ENCODE measurements at places on chromosomes 16 and 17.
A peak's percentile ranks its signal among the peaks of the same experiment; 100 is the strongest.

GRCh38 chr17:82848022-82848592 lies 8.3 kb upstream of the ZNF750 start:
- peak; percentile 38 for DNase-seq

GRCh38 chr16:67969254-67970039 lies 1.0 kb upstream of the SLC12A4 start:
- DNase-seq = no peak

GRCh38 chr17:57092171-57092570 lies 7.1 kb downstream of the AKAP1 start:
- DNase-seq = no peak

DNA sequence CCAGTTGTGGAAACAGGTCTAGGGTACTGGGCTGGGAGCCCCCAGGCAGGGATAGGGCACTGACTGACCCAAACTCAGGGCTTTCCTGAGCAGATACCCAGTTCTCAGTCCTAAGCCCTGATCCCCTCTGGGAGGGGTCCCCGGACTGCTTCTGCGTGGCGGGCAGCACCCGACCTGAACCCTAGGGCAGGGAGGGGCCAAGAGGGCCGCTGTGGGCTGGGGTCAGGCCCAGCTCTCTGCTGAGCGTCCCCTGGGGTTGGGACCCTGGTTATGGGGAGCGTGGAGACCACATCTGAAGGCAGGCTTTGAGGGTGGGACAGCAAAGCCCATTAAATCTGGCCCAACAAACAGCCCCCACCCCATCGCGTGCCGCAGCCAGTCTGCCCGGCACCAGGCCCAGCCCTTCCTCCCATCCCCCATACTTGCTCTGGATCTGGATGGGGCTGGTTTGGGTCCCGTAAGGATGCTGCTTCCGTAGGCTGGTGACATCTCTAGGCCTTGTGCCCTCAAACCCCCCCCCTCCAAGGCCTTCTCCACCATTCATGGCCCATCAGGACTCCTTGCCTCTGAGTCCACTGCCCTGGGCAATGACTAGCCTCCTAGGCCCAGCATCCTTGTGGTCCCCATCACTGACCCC lies 691 bp upstream of the FAM83G start:
- DNase-seq = no peak

DNA sequence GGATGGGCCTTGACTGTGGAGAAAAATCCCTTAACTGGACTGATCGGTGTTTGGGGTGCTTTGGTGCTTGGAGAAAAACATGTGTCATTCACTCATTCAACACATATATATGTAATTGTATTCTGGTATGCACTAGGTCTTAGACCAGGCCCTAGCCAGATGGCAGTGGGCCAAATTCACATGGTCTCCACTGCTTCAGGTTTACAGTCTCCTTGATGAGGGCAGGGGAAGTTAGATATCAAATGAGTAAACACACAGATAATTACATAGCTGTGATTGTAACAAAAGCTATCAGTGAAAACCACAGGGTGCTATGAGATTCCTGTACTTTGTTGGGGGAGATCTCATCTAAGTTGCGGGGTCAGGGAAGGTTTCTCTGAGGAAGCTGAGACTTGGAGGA lies 78.8 kb downstream of the WWP2 start:
- no peak for DNase-seq

DNA sequence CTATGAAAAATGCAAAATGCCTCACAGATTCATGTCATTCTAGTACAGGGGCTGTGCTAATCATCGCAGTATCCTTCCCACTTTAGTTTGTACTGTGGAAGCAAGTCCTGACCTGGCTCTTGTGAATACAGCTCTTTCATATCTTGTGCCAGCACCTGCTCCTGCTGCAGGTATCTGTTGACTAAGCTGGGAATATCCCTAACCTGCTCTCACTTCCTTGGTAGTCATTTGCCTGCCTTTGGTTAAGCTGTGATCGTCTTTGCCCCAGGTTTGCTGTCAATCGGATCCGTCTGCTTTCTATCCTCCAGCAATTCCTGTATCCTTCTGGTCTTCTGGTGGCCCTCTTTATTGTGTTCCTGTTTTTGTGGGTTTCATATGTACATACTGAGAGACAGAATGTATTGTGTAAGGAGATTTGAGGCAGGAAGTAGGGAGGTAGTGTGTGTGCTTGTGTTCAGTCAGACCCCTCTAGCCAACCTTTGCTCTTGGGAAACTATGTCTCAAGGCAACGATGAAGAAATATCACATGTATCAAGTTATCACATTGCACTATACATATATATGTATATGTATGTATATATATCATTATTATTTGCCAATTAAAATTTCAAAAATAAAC lies 7.7 kb upstream of the GINS3 start:
- DNase-seq = no peak

- DNase-seq = no peak
Measured at GRCh38 chr17:61601297-61601696, 10.3 kb upstream of the NACA2 start.

GRCh38 chr17:55549140-55549539 lies 37.9 kb upstream of the SMIM36 start:
- DNase-seq = no peak

GRCh38 chr16:2437032-2437790 lies 8.0 kb downstream of the CCNF start:
- DNase-seq = no peak

DNA sequence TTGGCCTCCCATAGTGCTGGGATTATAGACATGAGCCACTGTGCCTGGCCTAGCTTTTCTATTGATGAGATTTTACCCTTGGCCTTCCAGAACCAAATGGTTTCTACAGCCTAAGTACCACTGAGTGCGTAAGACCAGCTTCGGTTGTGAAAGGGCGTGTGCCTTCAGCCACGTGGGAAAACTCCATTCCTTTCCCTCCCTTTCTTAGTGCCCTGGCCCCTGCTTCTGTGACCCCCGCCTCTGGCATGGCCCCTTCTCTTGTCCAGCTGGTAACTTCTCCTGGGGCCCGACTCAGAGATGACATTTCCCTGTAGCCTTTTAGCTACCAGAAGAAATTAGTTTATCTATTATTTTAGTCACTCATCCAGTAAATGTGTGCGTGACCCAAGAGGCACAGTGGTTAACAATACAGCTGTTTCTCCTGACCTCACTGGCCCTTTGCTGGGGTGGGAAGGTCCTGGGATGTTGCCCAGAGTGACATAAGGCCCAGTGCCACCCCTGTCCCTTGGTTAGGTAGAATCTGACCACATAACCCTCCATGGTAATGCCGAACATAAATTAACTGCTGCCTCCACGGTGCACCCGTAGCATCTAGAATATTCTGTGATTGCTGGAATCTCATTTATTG lies 97.3 kb downstream of the PLCG2 start:
- DNase-seq = no peak

- DNase-seq = no peak
Measured at GRCh38 chr16:68288252-68288650, 22.5 kb downstream of the SLC7A6OS start.

GRCh38 chr17:74151551-74152315 lies 51.7 kb upstream of the RPL38 start:
- DNase-seq = no peak

GRCh38 chr17:59757470-59757869 lies 50.0 kb downstream of the VMP1 start:
- no peak for DNase-seq

DNA sequence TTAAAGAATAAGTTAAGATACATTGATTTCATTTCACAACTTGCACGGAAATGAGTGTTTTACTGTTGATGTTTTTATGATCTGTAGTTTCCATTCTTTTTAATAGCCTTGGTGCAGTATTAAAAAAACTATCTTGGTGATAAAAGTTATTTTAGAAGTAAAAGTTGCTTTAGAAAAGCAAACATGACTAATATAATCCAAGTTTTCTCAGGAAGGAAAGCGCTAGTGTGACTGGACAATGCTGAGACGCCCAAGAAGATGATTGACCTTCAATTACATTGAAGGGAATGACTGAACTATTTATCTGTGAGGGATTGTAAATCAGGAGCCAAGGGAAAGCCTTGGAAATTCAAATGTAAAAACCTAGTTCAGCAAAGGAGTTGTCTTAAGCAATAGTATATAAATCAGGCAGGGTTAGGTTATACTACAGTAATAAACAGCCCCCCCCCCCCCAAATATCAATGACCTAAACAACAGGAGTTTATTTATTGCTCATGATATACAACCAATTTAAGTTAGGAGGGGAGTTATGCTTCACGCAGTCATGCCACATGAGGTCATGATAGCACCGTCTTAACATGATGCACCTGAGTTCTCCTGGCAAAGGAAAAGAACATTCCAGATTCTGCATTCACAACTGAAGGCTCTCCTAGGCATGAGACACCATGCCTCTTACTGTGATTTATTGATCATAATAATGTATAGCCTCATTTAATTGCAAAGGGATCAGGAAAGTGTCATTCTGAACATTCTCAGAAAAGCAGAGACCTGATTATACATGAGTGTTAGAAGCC lies 443.8 kb downstream of the CDH13 start:
- no peak for DNase-seq

DNA sequence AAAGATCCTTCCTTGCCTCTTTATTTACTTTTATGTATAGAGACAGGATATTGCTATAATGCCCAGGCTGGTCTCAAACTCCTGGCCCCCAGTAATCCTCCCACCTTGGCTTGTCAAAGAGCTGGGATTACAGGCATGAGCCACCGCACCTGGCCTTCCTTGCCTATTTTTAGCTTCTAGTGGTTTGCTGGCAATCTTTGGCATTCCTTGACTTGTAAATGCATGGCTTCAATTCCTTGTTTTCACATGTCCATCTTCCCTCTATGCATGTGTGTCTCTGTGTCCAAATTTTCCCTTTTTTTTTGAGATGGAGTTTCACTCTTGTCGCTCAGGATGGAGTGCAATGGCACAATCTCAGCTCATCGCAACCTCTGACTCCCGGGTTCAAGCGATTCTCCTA lies 22.5 kb downstream of the HEXIM2 start:
- no peak for DNase-seq

DNA sequence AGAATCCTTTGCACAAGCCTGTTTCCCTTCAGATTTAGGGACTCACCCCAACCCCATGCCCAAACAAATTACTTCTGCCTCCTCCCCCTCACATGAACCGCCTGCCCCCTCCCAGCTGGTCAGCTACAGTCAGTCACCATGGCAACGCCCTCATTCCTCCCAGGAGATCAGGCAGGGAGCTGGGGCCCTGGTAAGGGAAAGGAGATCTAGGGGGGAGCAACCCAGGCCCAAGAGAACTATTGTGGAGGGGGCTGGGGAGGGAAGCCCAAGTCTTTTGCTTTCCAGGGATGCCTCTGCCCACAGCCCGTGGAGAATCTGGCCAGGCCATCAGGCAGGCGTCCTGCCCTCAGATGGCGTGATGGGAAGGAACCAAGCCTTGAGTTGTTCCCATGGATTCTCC lies 2.8 kb downstream of the FAM171A2 start:
- no peak for DNase-seq

- DNase-seq = no peak
Measured at GRCh38 chr16:66272461-66272860, 94.0 kb upstream of the CDH5 start.

- no peak for DNase-seq
Measured at GRCh38 chr17:80468781-80469493, 7.5 kb downstream of the NPTX1 start.

- DNase-seq = no peak
Measured at GRCh38 chr16:49026566-49027181, 255.0 kb downstream of the CBLN1 start.

DNA sequence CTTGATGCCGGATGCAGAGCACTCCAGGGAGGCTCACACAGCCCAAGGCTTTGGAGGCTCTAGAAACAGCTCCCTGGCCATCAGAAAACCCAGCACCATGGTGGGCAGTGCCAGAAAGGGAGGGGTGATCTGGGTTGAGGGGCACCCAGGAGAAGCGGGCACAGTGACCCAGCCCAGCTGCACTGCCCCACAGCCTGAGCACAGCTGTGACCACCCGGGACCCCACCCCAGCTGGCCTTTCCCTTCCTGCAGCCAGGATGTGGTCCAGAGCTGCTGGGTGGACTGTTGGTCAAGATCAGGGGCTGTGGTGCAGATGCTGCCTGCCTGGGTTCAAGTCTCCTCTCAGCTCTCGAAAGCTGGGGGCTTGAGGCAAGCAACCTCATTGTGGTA lies 223.1 kb downstream of the ZNF423 start:
- no peak for DNase-seq

DNA sequence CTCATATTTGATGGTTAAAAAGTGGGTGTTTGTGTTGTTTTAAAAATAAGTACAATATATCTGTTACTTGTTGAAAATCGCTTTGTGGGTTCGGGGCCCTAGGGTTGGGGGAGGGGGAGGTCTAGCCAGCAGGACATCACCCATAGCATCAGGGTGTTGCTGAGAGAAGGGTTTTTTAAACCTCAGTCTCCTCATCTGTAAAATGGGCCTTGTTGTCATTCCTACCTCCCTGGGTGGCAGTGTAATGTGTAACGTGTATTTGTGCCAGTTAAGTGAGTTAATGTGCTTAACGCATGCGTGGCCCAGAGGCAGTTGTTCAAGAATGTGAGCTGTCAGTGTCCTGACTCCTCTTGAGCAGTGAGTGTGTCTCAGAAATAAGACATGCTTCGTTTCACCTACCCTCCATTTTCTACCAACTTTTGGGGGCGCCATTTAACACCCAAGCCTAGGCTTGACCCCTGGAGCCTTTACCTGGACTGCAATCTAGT lies 129.0 kb downstream of the CMIP start:
- no peak for DNase-seq

GRCh38 chr17:35616536-35616935 lies 29.4 kb downstream of the AP2B1 start:
- DNase-seq = no peak

DNA sequence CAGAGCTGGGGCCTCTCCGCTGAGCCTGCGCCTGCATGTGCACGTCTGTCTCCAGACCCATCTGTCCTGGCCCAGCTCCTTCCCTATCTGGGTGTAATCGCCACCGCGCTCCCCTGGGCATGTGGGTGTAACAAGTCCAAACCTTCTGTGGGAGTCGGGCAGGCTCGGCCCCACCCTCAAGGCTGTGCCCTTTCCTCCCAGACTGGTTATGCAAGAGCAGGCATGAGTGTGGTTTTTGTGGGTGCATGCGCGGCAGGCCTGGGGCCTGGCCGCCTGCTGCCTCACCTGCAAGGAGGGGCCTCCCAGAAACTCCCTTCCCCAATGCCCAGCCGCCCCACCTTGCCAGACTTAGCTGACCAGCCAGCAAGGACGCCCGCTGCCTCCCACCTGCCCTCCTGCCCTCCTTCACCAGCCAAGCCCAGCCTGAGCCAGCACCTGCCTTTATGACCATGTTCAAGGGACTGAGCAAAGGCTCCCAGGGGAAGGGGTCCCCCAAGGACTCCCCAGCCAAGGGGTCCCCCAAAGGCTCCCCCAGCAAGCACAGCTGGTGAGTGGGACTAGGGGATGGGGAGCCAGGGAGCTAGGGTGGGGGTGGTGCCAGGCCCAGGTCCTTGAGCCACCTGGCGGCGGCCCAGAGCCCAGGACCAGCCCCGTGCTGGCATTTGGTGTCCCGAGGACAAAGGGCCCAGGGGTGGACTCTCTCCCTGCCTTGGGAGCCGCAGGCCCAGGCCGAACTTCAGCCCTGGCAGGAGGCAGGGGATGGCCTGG lies at the start of gene EVPLL:
EVPLL (plus strand) TSS at position 342 of the 768 bp plus-strand sequence. CDS start 3,160 bp downstream, outside the sequence.
- no peak for DNase-seq

DNA sequence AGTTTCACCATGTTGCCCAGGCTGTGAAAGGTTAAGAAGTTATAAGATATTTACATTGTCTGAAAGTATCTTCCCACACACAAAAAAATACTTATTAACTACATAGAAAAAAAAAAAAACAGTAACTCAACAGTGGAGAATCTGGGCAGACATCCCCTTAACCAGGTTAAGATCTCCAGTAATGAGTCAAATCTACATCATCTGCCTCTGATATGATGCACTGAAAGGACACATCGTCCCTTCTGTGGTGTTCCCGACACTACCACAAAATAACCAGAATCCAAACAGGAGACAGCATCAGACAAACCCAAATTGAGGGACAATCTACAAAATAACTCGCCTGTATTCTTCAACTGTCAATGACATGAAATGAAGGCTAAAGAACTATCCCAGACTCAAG lies 40.0 kb downstream of the CMTM4 start:
- DNase-seq = no peak

- DNase-seq = no peak
Measured at GRCh38 chr17:1003972-1004768, 7.2 kb downstream of the TIMM22 start.
